NCI-H510A treated with DMSO at 0.1 percent for 48 hours (cell line): ENCODE measurements at places on chromosomes 4 and X.
A peak's percentile ranks its signal among the peaks of the same experiment; 100 is the strongest.

GRCh38 chr4:129110931-129111330, 15.0 kb downstream of the C4orf33 start:
- DNase-seq, result no peak

DNA sequence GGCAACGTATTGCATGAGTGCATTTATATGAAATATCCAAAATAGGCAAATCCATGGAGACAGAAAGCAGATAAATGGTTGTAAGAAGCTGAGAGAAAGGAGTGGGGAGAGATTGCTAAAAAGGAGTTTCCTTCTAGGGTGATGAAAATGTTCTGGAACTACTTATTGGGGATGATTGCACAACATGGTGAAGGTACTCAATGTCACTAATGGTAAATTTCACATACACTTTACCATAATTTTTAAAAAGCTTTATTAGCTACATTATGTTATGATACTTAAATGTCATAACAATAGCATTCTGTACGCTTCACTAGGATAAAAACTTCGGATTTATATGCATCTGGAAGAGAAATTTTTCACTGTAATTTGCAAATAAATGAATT, 56.7 kb upstream of the WDR19 start:
- no peak for DNase-seq

GRCh38 chr4:78766650-78767049, 9.5 kb upstream of the BMP2K start:
- no peak for DNase-seq

GRCh38 chr4:80058740-80059139, 14.3 kb downstream of the ANTXR2 start:
- no peak for DNase-seq

- DNase-seq, result no peak
Observed at GRCh38 chr4:150255610-150256224, 177.5 kb downstream of the DCLK2 start.

DNA sequence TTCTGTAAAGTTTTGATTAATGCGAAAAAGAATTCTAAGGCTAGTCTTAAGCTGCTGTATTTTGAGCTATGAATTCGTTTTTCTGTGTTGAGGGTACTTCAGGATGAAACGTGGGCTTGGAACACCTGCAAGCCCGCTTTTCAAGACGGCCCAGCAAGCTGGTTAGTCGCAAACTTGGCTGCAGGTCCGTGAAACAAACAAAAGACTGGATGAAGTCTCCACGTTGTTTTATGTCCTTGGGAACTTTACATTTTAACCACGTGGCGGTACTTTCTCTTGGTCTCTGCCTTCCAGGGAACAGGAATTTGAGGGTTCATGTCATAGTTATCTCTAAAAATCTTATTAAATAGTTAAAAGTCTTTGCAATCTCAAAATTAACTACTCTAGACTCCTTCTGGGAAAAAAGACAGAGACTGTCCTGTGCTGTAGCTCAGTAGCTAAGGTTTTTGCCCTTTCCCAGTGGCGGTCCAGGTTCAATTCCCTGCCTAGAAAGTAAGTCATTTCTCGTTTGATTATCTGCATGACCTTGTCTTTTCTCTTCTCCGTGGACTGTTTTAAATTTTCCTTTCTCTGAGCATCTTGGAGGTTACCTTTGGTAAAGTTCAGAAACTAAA, 21.0 kb downstream of the TENM3 start:
- DNase-seq, result no peak

GRCh38 chrX:155841232-155841631, 39.9 kb upstream of the VAMP7 start:
- no peak for DNase-seq

GRCh38 chr4:156788782-156789181, 182.8 kb downstream of the PDGFC start:
- DNase-seq, result no peak

DNA sequence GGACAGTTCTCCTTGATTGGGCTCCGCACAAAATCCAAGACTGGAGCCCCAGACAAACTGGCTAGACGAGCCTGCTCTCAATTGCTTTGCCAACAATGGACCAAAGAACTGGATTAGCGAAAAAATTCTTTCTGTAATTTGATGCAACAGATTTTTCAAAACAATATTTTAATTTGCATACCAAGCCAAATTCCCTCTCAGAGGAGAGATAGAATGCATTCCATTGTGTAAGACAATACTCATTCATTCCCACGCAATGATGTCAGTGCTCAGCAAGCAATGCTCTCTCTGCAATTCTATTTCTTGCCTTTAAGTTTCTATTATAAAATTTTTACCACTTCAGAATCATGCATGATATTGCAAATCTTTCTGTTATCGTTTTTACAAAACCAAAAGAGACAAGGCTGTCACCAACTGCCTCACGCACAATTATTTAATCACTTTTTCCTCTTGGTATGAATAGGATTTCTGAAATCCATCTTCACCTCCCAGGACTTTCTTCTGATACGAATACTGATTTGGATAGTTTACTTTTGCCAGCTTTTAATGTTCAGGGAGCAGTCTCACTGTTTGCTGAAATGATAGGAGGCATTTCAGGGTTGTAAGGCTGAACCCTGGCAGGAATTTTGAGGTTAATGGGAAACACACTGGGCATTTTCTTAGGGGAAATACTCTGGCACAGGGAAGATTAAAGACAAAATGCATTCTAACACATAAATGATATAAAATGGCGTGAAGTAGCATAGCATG, 46.1 kb upstream of the HCCS start:
- DNase-seq, result no peak

- DNase-seq, result peak; percentile 21
Observed at GRCh38 chr4:3873408-3874027, 107.3 kb downstream of the ADRA2C start.

DNA sequence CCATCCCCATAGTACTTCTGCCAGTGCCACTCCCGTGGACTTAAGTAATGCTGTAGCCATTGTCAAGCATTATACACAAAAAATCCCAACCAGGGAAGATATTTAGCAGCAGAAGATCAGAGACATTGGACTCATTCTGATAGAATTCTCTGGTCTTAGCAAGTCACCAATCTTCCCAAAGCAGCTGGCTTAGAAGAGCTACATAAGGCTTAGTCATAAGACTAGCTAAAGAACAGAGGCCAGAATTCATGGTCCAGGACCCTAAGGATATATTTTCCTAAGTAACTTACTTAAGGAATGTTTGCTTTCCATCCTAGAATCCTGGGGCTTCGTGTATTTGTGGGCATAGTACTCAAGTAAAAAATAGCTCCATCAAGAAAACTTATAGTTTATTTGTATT, 100.3 kb upstream of the SLIT2 start:
- DNase-seq, result no peak

DNA sequence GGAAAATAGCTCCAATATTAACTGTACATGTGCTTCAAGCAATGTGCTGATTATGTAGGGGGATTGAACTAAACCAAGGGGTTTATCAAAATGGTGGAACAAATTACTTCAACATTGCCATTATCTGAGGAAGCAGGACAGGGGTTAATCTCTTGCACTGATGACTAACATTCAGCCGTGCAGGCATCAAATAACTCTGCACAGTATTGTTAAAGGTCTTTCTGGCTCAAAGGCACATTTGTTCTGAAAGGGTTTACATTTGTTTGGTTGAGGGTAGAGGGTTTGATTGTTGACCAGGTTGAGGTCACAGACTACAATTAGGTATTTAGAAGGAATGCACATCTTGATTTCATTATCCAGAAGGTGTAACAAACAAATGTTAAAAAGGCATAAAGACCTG, 32.2 kb upstream of the CCSER1 start:
- no peak for DNase-seq

GRCh38 chr4:103359900-103360299, 161.8 kb upstream of the CENPE start:
- no peak for DNase-seq
